ENCODE measurements at places on chromosomes 1 and 21. TPM values are rescaled to one million over a fixed set of nuclear protein-coding genes. Genes with fewer than 3 reads are reported as not detected.

Gene HES5
- 2.1 TPM for total RNA-seq

Gene CATSPER4
- not detected for total RNA-seq

Gene ADGRB2
- total RNA-seq = 4.6 TPM

Gene MASP2
- not detected for total RNA-seq

Gene ADAMTSL4
- total RNA-seq = 98.0 TPM

Gene VWA5B1
- total RNA-seq = not detected

Gene HNRNPCL1
- total RNA-seq = not detected

Gene ASTN1
- total RNA-seq = 0.33 TPM

GRCh38 chr1:156149374-156150332 lies 3.7 kb upstream of the SEMA4A start:
- H3K4me3 ChIP-seq = no peak overlapping the region
- no peaks in the 10 kb centered on the region for H3K4me1 ChIP-seq
- H3K36me3 ChIP-seq = no peaks in the 10 kb centered on the region
- no peak overlapping the region for H3K27ac ChIP-seq
- H3K27me3 ChIP-seq = no peaks in the 10 kb centered on the region
- peak; percentile 84 for DNase-seq

DNA sequence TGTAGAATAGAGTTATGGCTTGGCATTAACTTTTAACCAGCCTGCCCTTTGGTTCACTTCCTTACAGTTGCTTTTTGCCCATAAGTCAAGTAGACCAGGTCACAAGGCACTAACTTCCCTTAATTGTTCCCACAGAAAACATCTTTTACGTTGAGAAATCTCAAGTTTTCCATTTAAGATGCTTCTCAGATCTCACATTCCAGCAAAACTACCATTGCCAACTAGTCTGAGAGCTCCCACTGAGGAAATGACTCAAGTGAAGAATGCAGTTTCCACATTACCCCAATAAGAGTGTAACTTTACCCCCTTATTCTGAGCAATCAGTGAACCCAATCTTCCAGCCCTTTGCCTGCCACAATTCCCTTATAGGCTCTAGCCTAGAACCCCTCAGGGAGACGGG lies 502.2 kb upstream of the OLFM3 start:
- H3K36me3 ChIP-seq = no peaks in the 10 kb centered on the region
- H3K4me1 ChIP-seq = no peaks in the 10 kb centered on the region
- H3K27me3 ChIP-seq = no peaks in the 10 kb centered on the region
- DNase-seq = no peak
- no peak overlapping the region for H3K4me3 ChIP-seq

- H3K27ac ChIP-seq = no peak overlapping the region
- peak; percentile 50 for DNase-seq
- H3K27me3 ChIP-seq = no peaks in the 10 kb centered on the region
These were observed 38.6 kb downstream of the KIAA1614 start for GRCh38 chr1:180951186-180951745.

DNA sequence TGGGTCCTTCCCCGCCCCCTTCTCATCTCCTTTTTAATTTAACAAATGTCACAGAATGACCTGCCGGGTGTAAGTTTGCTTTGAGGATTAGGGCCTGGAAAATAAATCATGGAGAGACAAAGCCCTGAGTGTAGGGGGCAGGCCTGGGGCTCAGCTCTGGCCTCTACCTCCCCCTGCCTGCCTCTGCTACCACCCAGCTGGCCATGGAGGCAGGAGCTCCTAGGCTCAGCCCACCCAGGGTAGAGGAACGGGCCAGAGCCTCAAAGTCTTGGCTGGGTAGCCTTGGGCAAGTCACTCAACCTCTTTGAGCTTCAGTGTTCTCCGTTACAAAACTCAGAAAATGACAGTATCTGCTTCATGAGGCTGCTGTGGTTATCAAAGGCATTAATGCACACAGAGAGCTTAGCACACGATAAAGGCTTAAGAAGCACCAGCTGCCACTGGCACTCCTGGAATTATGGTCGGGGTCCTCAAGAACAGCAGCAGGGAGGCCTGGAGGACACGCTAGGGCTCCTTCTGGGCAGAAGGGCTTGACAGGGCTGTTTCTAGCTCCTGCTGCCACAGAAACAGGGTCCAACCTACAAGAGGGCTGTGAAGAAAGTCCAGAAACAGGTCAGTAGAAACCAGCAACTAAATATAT lies 39.0 kb downstream of the LRP8 start:
- H3K4me3 ChIP-seq = no peak overlapping the region
- DNase-seq = no peak
- H3K4me1 ChIP-seq = peaks cover 5% of the 10 kb centered on the region
- H3K27me3 ChIP-seq = no peaks in the 10 kb centered on the region
- no peak overlapping the region for H3K27ac ChIP-seq

- H3K4me3 ChIP-seq = no peak overlapping the region
- no peaks in the 10 kb centered on the region for H3K36me3 ChIP-seq
- peak; percentile 82 for DNase-seq
- no peaks in the 10 kb centered on the region for H3K27me3 ChIP-seq
These were observed 11.4 kb upstream of the MTARC1 start for GRCh38 chr1:220775240-220775853.

GRCh38 chr21:34221331-34222030 lies 142.3 kb upstream of the KCNE2 start:
- no peaks in the 10 kb centered on the region for H3K36me3 ChIP-seq
- no peak overlapping the region for H3K4me3 ChIP-seq
- H3K4me1 ChIP-seq = no peaks in the 10 kb centered on the region
- DNase-seq = no peak

GRCh38 chr1:153976819-153977249 lies 640 bp downstream of the JTB start:
- H3K27me3 ChIP-seq = no peaks in the 10 kb centered on the region
- no peaks in the 10 kb centered on the region for H3K36me3 ChIP-seq
- peak overlapping the region; percentile 58 for H3K4me3 ChIP-seq
- H3K27ac ChIP-seq = no peak overlapping the region
- no peak for DNase-seq
- H3K4me1 ChIP-seq = no peaks in the 10 kb centered on the region

DNA sequence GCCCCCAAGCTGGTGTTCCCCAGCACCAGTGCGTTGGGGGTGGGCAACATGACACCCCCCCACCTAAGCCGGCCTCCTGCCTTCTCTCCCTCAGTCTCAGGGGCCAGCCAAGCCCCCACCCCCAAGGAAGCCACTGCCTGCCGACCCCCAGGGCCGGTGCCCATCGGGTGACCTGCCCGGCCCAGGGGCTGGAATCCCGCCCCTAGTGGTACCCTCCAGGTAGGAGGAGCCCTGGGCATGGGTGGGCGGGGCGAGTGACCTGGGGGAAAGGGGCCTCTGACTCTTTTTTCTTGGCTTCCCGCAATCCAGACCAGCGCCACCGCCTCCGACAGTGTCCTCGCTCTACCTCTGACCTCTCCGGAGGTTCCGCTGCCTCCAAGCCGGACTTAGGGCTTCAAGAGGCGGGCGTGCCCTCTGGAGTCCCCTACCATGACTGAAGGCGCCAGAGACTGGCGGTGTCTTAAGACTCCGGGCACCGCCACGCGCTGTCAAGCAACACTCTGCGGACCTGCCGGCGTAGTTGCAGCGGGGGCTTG lies 1.3 kb upstream of the EFNA4 start:
- no peaks in the 10 kb centered on the region for H3K36me3 ChIP-seq
- H3K4me1 ChIP-seq = no peaks in the 10 kb centered on the region
- no peak overlapping the region for H3K4me3 ChIP-seq
- no peaks in the 10 kb centered on the region for H3K27me3 ChIP-seq
- no peak for DNase-seq
- H3K27ac ChIP-seq = no peak overlapping the region

DNA sequence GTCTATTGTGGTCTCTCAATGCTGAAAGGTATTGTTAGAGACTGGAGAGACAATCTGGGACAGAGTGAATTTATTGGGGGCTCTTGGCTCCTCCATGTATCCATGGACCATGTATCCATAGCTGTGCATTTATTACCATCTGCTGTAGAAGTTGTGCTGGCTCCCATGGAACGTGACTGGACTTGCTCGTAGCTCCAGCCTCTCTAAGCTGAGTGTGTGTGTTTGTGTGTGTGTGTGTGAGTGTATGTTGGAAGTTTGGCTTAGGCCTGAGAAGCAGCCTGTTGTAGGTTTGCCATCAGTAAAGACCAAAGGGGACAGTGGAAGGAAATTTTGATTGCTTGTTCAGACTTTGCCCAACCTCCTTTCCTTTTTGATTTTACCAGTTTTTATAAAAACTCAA lies 105.7 kb upstream of the USP24 start:
- no peak overlapping the region for H3K27ac ChIP-seq
- H3K36me3 ChIP-seq = no peaks in the 10 kb centered on the region
- H3K4me1 ChIP-seq = no peaks in the 10 kb centered on the region
- H3K27me3 ChIP-seq = no peaks in the 10 kb centered on the region
- no peak overlapping the region for H3K4me3 ChIP-seq

GRCh38 chr1:59163268-59164092 lies 133.4 kb upstream of the FGGY start:
- H3K4me1 ChIP-seq = peaks cover 16% of the 10 kb centered on the region
- DNase-seq = no peak
- no peak overlapping the region for H3K4me3 ChIP-seq
- H3K27ac ChIP-seq = peak overlapping the region; percentile 82

- no peaks in the 10 kb centered on the region for H3K4me1 ChIP-seq
- no peaks in the 10 kb centered on the region for H3K27me3 ChIP-seq
- peak; percentile 44 for DNase-seq
- no peaks in the 10 kb centered on the region for H3K36me3 ChIP-seq
These were observed 28.1 kb downstream of the RUNX3 start for GRCh38 chr1:24901791-24902470.

DNA sequence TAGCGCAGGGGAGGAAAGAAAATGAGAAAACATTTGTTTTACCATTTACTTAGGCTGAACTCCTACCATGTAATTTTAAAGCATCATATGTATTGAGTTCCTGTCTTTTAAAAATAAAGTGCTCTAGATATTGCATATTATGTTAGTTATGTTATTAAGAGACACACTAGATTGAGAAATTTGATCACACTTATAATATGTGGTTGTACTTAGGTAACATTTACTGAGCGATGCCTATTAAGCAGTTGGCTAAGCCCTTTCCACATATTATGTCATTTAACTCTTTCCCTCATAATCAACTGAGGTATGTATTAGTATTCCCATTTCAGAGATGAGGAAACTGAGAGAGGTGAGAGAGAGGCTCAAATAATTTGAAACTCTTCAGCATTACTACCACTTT lies 4.5 kb upstream of the LRRC8D start:
- H3K36me3 ChIP-seq = no peaks in the 10 kb centered on the region
- H3K27me3 ChIP-seq = no peaks in the 10 kb centered on the region
- no peak overlapping the region for H3K27ac ChIP-seq
- DNase-seq = no peak
- no peak overlapping the region for H3K4me3 ChIP-seq
- no peaks in the 10 kb centered on the region for H3K4me1 ChIP-seq

GRCh38 chr1:66370462-66370971 lies 163.4 kb upstream of the SGIP1 start:
- H3K36me3 ChIP-seq = peaks cover 4% of the 10 kb centered on the region
- no peak overlapping the region for H3K4me3 ChIP-seq
- no peaks in the 10 kb centered on the region for H3K4me1 ChIP-seq
- H3K27me3 ChIP-seq = no peaks in the 10 kb centered on the region

- H3K4me3 ChIP-seq = no peak overlapping the region
- no peak for DNase-seq
- no peaks in the 10 kb centered on the region for H3K36me3 ChIP-seq
- no peaks in the 10 kb centered on the region for H3K4me1 ChIP-seq
- H3K27ac ChIP-seq = no peak overlapping the region
These were observed 96.9 kb downstream of the ATP6V1G3 start for GRCh38 chr1:198443365-198444233.

DNA sequence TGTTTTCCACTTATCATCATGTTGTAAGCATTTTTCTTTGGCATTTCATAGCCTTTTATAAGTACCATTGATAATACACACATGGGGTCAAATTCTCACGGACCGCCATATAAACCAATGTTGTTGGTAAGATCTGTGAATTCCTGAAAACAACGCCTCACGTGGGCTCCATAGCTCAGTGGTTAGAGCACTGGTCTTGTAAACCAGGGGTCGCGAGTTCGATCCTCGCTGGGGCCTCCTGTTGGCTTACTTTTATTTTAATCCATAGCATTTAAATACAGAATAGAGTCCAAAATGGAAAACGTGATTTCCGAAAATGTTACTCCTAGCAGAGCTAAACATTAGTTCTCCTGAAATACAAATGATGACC lies 83.1 kb downstream of the HHIPL2 start:
- H3K4me1 ChIP-seq = no peaks in the 10 kb centered on the region
- no peak overlapping the region for H3K4me3 ChIP-seq
- peak overlapping the region; percentile 41 for H3K27ac ChIP-seq
- DNase-seq = peak; percentile 69
- no peaks in the 10 kb centered on the region for H3K27me3 ChIP-seq
- no peaks in the 10 kb centered on the region for H3K36me3 ChIP-seq

- H3K27ac ChIP-seq = no peak overlapping the region
- H3K36me3 ChIP-seq = no peaks in the 10 kb centered on the region
- H3K27me3 ChIP-seq = no peaks in the 10 kb centered on the region
- DNase-seq = no peak
- no peak overlapping the region for H3K4me3 ChIP-seq
- no peaks in the 10 kb centered on the region for H3K4me1 ChIP-seq
These were observed 91.6 kb downstream of the DNAH14 start for GRCh38 chr1:225021037-225021436.

DNA sequence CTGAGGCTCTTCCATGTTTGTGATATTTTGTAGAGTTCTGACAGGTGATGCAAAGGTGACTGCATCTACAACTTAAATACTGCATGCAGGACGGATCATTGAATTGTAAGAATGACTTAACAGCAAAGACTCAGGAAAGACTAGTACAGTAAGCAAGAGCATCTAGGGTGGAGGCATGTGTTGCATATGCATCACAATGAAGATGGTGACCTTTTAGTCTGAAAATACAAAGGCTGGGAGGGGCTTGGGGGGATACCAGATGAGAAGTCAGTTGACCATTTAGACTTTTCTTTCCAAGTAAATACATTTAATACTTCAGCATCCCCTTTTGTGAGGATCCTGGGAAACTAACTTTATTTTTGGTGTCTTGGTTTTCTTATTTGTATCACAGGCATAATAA lies 145.5 kb downstream of the NUF2 start:
- no peaks in the 10 kb centered on the region for H3K4me1 ChIP-seq
- H3K27ac ChIP-seq = no peak overlapping the region
- no peaks in the 10 kb centered on the region for H3K36me3 ChIP-seq
- no peak overlapping the region for H3K4me3 ChIP-seq

DNA sequence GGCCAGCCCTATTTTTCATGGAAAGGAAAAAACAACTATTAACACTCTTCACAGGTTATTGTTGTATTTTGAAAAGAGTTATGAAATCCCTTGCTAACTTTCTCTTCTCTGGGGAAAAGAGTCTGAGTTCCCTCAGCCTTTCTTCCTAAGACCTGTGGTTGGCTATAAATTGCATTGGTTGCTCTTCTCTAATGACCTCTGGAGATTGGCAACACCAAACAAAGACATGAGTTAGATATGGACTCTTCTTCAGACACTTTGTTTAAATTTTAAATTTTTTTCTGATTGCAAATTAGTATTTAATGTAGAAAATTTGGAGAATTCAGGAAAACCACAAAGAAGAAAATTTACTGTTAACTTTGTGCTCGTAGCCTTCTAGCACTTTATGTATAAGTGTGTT lies 275.7 kb downstream of the PBX1 start:
- no peaks in the 10 kb centered on the region for H3K27me3 ChIP-seq
- DNase-seq = no peak
- H3K27ac ChIP-seq = no peak overlapping the region

- H3K4me1 ChIP-seq = no peaks in the 10 kb centered on the region
- H3K27ac ChIP-seq = no peak overlapping the region
- no peak overlapping the region for H3K4me3 ChIP-seq
- H3K36me3 ChIP-seq = no peaks in the 10 kb centered on the region
- DNase-seq = peak; percentile 84
These were observed 10.0 kb downstream of the YBEY start for GRCh38 chr21:46295996-46296752.

- DNase-seq = no peak
- H3K27ac ChIP-seq = no peak overlapping the region
- H3K4me1 ChIP-seq = no peaks in the 10 kb centered on the region
These were observed 2005.7 kb downstream of the MRPL39 start for GRCh38 chr21:23601549-23601948.

Measured in aorta (tissue), 5 donors.